ENCODE measurements at places on chromosomes 11 and 22. TPM values are rescaled to one million over a fixed set of nuclear protein-coding genes. Genes with fewer than 3 reads are reported as not detected.

DNA sequence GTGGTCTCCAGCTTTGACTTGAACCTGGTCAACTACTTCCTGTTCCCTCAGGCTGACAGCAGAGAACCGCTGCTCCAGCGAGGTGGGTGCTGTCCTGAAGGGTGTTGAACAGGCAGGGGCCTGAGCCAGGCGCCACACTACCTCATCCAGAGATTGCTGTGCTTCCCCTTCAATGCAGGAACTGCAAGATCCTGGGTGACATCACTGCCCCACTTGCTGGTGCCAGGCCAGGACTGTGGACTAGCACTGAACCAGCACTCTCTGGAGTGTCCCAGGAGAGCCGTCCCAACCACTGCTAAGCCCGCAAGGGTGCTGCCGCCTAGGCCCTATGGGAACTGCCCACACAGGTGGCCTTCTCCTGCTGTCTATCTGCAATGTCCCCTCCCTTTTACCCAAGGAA lies 51.7 kb downstream of the GAB4 start:
- no peak for DNase-seq

DNA sequence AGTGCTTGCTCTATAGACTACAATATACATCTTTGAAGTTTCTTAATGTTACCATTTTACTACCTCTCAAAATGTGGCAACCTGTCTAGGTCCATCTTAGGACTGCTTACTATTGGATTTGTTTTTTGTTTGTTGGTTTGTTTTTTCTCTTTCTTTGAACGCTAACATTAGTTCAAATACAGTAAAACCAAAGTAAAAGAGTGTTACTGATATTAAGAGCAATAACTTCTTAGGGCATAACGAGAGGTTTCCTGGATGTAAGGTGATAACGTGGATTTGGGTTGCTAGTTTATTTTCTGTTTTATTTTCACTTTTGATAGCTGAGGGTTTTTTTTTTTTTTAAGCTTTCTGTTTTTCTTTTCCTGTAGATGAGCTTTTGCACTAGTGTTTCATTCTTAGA lies 43.6 kb downstream of the TMEM135 start:
- no peak for DNase-seq

GRCh38 chr22:30871391-30872284 lies 96.9 kb downstream of the MORC2 start:
- no peak for DNase-seq

- DNase-seq, result no peak
These were observed 60.6 kb downstream of the NXPE2 start for GRCh38 chr11:114738954-114739353.

- DNase-seq, result peak; percentile 64
These were observed 6.4 kb upstream of the GTSE1 start for GRCh38 chr22:46290121-46290842.

DNA sequence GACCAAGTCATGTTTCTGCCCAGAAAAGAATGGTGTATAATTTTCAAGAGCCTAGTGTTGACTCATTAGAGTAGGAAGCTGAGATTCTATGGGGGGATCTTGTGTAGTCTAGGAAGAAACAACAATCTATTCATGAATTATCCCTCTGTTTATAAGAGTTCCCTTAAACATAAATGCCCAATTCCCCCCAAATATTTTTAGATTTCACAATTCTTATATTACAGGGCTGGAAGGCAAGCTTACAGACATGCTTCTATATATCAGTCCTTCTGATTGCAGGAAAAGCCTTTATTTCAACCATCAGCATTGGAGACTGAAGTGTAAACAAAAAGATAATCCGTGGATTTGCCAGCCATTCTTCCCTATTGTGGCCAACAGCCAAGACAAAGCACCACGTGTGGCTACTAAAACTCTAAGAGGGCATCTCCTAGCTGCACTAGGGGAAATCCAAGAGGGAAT lies 71.4 kb downstream of the NAT10 start:
- DNase-seq, result no peak

- no peak for DNase-seq
These were observed 360.5 kb downstream of the SHANK2 start for GRCh38 chr11:70891844-70892380.

DNA sequence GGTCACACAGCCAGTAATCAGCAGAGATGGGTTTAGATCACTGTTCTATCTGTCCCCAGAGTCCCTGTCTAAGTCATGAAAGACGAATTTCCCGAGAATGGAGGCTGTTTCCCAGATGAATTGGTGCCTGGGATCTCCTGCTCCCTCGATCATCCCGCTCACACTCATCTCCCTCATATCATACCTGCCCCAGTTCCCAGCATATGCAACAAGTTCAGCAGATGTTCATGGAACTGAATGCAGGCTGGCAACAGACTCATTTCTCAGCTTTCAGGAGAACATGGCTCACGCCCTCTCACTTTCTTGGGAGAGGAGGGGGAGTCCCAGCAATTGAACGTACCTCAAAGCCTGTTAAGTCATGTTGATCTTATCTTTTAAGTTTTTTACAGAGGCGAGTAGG lies 22.1 kb downstream of the CD6 start:
- no peak for DNase-seq

DNA sequence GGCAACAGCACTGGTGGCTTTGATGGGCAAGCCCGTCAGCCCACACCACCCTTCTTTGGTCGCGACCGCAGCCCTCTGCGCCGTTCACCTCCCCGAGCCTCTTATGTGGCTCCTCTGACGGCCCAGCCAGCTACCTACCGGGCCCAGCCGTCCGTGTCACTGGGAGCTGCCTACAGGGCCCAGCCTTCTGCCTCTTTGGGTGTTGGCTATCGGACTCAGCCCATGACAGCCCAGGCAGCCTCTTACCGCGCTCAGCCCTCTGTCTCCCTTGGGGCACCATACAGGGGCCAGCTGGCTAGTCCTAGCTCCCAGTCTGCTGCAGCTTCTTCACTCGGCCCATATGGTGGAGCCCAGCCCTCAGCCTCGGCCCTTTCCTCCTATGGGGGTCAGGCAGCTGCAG lies 8.0 kb downstream of the RBM14 start:
- DNase-seq, result no peak

- no peak for DNase-seq
These were observed 138.8 kb upstream of the SORL1-AS1 start for GRCh38 chr11:121591405-121592033.

DNA sequence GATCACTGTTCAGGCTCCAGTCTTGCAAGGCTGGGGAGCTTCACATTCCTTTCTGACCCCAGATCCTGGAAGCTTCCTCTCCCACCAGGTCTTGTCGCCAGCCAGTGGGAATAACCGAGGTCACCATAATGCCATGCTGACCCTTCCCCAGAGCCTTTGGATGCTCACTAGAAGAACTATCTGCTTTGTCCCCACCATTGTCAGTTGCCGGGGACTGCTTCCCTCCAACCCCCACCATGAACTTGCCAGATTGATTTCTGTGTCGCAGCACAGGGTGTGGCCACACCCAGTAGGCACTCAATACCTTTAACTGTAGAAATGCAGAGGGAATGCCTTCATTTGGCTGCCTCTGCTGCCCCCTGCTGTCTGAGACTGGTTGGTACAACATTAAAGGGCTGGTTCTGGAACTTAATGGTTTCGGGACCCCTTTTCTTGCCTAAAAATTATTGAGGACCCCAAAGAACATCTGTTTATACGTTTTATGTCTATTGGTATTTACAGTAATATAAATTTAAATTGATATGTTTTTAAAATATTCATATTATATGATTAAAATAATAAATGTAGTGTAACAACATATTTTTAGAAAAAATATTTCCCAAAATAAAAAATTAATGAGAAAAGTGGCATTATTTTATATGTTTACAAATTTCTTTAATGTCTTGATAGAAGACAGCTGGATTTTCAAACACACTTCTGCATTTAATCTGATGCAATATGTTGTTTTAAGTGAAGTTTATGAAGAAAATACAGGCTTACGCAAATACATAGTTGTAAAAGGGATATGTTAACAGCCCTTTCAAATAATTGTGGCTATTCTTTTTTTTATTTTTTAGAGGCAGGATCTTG lies 6.7 kb upstream of the GDPD5 start:
- DNase-seq, result peak; percentile 55

- no peak for DNase-seq
These were observed 47.2 kb upstream of the BLID start for GRCh38 chr11:122163053-122163819.

GRCh38 chr11:12271826-12272366 lies 105.5 kb upstream of the PARVA start:
- no peak for DNase-seq

- DNase-seq, result peak; percentile 77
These were observed 3.7 kb upstream of the RPS6KA4 start for GRCh38 chr11:64355078-64355940.

DNA sequence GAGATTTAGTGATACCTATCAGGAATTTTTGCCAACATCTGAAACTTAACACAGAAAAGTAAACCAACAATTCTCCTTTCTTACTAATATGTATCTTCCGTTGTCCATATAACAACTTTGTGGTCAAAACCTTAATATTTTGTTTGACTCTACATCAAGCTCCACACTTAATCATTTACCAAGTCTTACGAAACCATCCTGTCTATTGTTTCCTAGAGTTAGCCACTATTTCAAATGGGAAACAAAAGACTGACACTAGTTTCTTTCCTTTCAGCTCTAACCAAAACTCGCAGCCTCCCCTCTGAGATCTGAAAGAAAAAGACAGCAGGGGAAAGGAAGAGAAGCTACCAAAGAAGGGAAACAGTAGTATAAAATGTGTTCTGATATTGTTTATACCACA lies 26.5 kb upstream of the PRDM10 start:
- DNase-seq, result no peak

GRCh38 chr22:26711205-26711963 lies 54.0 kb downstream of the MIAT start:
- DNase-seq, result no peak

DNA sequence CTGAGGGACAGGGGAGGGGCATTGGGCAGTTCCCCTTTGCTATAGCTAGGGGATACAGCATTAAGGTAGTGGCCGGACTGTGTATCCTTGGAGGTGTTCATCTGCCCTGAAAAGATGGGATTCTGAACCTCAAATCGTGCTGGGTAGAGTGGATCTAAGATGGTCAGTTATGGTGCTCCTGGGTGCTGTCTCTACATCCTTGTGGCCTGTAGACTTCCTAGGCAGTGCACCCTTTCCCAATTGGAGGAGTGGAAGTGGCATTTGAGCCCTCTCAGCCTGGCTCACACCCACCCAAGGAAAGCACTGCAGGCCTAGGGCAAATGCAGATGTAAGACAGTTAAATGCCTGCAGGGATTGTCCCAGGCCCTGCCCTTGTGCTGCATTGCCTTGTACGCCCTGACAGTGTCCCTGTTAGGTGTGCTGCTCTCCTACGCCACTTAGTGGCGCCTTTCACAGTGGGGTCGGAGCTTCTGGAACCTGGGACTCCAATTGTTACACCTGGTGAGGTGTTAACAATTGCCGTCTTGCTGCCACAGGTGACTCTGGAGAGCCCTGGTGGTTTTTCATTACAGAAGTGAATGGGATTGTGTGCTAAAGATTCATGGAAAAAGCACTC lies 35.0 kb downstream of the PPFIBP2 start:
- no peak for DNase-seq

GRCh38 chr11:116207019-116207418 lies 565.8 kb downstream of the BUD13 start:
- no peak for DNase-seq

- no peak for DNase-seq
These were observed 78.7 kb upstream of the DRD2 start for GRCh38 chr11:113553915-113554314.

GRCh38 chr11:60777572-60777971 lies 7.6 kb upstream of the MS4A10 start:
- peak; percentile 26 for DNase-seq

GRCh38 chr22:22932512-22932941 lies 44.9 kb downstream of the IGLL5 start:
- no peak for DNase-seq

GRCh38 chr11:36010010-36010740 lies 66.3 kb downstream of the LDLRAD3 start:
- DNase-seq, result no peak

DNA sequence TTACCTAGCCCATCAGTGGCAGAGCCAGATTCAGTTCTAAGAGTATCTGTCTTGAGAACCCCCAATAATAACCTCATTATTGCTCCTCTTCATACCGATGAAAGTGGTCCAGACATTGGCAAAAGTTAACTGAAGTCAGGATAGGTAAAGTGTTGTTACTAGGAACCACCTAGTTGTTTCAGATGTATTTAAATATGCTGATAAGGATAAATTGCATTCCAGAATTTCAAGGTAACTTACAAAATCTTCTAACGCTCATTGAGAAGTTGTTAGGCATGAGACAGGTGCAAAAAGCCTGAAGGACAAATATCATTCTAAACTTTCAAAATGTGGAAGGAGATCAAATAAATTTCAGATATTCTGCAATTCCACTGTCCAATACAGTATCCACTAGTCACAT lies 27.8 kb downstream of the VWA5A start:
- no peak for DNase-seq

GRCh38 chr11:35077709-35078469 lies 61.1 kb upstream of the CD44 start:
- DNase-seq, result no peak

- no peak for DNase-seq
These were observed 8.0 kb downstream of the RIBC2 start for GRCh38 chr22:45421349-45422055.

GRCh38 chr11:91257667-91258066 lies 967.0 kb upstream of the FAT3 start:
- no peak for DNase-seq

Gene CFL1
- 299 TPM for total RNA-seq

Gene SERPING1
- 94.6 TPM for total RNA-seq

Gene HMOX1
- 4.8 TPM for total RNA-seq

Gene ACRV1
- total RNA-seq, result not detected

Gene CPT1B
- 394 TPM for total RNA-seq

Gene TTC9C
- 12.9 TPM for total RNA-seq

All from left ventricle myocardium inferior (tissue), 1 donor.